ENCODE measurements at places on chromosomes 1 and 21.
A peak's percentile ranks its signal among the peaks of the same experiment; 100 is the strongest.

- no peak for DNase-seq
These were observed 43.4 kb downstream of the PARP1 start for GRCh38 chr1:226364514-226364899.

DNA sequence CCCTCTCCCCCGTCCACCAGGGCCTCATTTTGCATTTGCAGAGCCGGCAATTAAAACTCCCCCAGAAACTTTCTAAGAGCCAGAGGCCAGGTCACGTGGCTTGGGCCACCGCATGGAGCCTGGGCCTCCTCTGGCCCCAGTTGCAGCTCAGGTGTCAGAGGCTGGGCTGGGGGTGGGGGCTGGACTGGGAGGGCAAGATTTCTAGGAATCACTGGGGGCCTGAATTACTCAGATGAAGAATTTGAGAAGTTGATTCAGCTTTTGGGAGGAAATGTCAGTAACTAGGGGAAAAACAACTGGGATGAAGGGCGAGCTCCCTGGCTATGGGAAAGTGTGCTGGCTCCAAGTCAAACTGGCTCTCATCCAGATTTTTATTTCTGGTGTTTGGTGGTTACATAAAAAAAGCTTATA, 151.0 kb downstream of the CDC7 start:
- DNase-seq: no peak

GRCh38 chr1:200738949-200739651, 407 bp downstream of the CAMSAP2 start:
- DNase-seq: peak; percentile 81

GRCh38 chr1:206949208-206949607, 2.9 kb upstream of the PIGR start:
- DNase-seq: no peak

All from NCI-H2171 (cell line).